Hematopoietic multipotent progenitor cell treated with erythropoietin and hydrocortisone succinate and interleukin-3 and kit ligand, for 15 days (in vitro differentiated cells): ENCODE measurements at places on chromosomes 3 and 15.

GRCh38 chr3:45887759-45888511 lies 1.6 kb downstream of the CCR9 start:
- DNase-seq = no peak

DNA sequence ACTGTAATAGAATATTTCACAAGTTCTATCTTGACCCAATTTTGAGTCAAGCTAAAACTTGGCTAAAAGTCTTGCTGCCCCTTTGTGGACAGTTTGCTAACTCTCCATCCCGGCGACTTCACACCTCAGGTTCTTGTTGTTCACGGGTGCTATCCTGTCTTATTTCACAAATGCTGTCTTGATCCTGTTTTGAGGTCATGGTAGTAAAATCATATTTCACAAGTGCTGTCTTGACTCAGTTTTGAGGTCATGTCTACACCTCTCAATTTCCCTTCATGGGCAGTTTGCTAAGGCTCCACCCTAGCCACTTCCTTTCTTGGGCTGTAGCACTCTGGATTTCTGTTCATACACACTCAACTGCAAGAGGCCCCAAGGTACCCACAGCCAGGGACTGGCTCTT lies 45.0 kb upstream of the GK5 start:
- DNase-seq = no peak

- DNase-seq = no peak
Measured at GRCh38 chr15:73628976-73629797, 4.0 kb downstream of the NPTN start.

- DNase-seq = no peak
Measured at GRCh38 chr15:42088801-42089640, 5.3 kb downstream of the PLA2G4D start.

DNA sequence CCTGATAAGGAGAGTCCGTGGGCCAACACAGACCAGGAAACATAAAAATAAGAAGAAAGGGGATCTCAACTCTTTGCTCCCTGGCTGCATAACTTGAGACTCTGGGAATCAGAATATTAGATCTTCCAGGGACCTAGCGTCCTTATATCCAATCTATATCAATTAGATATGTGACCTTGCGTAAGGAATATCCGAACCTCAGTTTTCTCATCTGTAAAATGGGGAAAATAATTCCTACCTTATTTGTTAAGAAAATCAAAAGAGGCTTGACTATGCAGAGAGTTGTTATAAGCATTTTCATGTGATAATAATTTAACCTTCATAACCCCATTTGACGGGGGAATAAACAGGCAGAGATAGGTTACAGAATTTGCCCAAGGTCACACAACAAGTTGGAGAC lies 7.1 kb upstream of the LIPC start:
- DNase-seq = no peak

GRCh38 chr3:184602372-184603150 lies 41.0 kb downstream of the EPHB3 start:
- no peak for DNase-seq

DNA sequence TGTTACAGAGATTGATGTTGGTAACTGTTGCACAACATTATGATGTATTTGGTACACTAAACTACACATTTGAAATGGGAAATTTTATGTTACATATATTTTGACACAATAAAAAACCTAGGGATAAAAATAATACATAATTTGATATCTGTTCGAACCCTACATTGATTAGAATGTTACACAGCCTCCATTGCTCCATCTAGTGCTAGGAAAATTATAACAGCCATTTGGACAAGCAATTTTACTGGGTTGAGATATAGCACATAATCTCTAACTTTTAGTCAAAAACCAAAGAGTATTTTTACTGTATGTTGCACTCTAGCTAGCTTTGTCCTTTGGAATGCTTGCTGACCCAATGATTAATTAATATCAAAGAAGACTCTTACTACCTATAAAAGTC lies 108.1 kb downstream of the LSAMP start:
- no peak for DNase-seq

- no peak for DNase-seq
Measured at GRCh38 chr3:126713199-126713598, 9.2 kb downstream of the CHCHD6 start.

DNA sequence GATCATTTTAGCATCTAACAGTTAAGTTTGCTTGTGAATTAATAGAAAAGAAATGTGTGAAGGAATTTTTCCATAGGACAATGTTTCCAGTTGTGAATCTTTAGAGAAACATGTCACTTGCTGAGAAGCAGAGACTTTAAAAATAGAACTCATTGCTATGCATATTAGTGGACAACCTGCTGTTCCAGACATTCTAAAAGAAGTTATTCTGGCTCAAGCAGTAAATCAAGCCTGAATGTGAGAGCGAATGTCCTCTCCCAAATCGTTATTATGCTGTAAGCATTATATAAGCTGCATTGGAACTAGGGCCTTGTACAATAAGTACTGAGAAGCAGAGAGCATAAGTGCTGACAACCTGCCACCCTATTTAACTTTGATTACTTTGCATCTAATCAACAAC lies 990.9 kb downstream of the PLOD2 start:
- DNase-seq = no peak

DNA sequence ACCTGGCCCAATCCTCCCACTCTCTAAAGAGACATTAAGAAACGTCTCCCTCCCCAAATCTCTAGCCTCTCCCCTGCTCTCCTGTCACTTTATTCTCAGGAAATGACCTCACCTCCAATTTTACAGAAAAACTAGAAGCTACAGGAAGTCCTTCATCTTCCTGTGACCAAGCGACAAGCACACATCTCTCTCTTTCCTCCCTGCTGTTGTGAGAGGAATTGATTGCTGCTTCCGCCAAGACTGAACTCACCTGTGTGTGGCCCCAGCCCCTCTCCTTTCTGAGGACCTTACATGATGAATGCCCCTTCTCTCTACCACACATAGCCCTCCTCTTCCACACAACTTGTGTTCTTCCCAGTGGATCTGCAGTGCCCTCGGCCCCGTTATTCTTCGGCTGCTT lies 18.2 kb downstream of the DNAJB8 start:
- DNase-seq = no peak

DNA sequence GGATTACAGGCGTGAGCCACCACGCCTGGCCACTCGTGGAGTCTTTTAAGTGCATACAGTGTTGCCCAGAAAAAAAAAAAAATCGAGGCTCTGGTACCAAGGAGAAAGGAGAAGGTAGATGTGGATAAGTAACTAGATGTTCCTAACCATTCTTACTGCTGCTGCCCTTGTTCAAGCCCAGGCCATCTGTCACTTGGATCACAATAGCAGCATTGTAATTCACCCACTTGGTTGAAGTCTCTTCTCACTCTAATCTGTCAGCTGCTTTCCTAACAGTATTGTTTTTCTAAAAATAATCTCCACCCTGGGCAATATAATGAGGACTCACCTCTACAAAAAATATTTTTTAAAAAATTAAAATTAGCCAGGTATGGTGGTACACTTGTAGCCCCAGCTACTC lies 58.0 kb upstream of the CRTC3 start:
- no peak for DNase-seq

DNA sequence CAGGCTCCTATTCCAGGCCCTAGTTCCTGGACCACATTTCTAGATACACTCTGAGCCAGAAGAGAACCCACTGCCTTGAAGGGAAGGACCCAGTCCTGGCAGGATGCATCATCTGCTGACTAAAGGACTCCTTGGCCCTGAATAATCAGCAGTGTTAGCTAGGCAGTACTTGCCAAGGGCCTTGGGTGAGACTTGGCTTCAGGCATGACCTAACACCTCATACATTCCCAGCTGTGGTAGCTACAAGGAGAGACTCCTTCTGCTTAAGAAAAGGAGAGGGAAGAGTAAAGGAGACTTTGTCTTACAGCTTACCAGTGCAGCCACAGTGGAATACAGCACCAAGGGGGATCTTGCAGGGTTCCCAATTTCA lies 26.4 kb downstream of the PEAK1 start:
- no peak for DNase-seq

GRCh38 chr3:128415773-128416577 lies 50.7 kb downstream of the DNAJB8 start:
- DNase-seq = no peak

DNA sequence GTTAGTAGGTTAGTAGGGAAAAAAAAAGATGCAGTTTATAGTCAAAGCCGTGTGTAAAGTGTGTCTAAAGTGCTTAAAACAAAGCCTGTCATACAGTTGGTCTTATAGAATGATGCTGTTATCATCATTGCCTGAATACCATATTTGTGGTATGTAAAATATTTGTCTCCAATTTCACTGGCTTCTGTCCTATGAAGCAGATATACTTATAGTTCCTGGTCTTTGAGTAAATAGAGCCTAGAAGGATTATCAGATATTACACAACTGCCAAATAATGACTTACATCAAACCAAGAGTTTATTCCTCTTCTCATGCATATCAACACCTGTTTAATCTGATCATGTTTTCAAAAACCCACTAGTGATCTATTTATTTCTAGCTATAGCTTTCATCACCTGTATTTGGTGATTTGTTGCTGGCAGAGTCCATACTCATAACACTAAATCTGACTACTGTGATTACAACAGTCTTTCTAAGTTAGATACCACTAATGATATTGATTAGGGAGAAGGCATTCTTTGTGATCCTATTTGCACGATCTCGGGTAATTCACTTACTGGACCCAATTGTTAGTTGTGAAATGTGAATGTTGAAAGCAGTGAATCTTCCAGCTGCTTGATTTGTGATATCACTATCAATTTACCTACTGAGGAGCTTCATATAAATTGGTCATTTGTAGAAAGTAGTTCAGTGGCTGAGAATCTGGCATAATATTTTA lies 413.7 kb downstream of the LPP start:
- no peak for DNase-seq

GRCh38 chr3:66303491-66303901 lies 82.7 kb downstream of the SLC25A26 start:
- DNase-seq = no peak

DNA sequence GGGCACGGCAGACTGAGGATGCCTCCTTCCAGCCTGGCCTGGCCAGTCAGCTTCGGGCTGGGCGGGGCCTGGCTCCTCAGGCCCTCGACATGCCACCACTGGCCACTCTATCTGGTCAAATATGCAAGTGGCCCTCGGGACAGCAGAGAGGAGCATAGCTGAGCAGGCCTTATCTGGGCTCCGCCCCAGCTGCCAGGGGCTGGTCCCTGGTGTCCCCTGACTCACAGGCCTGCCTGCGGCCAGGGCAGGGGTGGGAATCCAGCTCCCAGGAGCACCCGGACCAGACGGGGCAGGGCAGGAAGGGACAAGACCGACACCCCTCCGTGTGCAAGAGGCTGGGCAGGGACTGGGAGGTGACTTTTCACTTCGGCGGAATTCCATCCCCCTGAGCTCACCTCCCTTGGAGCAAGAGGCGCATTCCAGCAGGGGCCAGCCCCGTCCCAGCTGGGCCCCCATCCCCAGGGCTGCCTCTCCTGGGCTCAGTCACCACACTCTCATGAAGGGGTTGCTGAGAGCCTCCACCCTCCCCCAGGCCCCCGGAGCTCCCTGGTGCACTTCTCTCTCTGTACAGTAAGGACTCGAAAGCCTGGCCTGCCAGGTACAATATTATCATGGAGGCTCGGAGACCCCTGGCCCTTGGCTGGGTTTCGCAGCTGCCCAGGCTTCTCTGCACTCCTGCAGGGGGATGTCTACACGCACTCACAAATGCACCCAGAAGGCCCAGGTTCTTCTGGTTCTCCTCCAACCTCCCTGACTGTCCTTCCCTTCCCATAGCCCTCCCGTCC lies 29.5 kb downstream of the WNT7A start:
- no peak for DNase-seq

- peak; percentile 68 for DNase-seq
Measured at GRCh38 chr3:57983734-57984518, 24.3 kb upstream of the FLNB start.
